Stimulated activated CD4-positive, alpha-beta T cell treated with anti-CD3 and anti-CD28 coated beads, TNF-alpha, amount 100 ng/mL, for 48 hours (primary cell): ENCODE measurements at places on chromosomes 11 and 22.

DNA sequence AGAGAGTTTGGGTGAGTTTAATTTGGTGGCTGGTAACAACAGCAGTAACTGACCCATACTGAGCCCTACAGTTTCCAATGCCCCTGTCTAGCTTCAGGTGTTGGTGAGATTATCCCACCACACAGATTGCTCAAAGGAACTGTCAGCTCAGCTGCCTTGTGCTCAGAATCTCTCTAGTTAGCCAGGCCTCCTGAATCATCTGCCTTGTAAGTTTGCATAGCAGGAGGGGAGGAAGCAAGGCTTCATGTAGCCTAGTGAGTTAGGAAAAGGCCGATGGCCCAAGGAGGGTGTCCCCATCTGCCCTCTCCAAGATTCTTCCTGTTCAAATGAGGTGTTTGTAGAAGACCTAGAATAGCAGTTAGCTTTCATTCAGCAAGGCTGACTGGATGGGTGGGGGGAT lies 74.3 kb downstream of the MICAL2 start:
- no peak for DNase-seq

DNA sequence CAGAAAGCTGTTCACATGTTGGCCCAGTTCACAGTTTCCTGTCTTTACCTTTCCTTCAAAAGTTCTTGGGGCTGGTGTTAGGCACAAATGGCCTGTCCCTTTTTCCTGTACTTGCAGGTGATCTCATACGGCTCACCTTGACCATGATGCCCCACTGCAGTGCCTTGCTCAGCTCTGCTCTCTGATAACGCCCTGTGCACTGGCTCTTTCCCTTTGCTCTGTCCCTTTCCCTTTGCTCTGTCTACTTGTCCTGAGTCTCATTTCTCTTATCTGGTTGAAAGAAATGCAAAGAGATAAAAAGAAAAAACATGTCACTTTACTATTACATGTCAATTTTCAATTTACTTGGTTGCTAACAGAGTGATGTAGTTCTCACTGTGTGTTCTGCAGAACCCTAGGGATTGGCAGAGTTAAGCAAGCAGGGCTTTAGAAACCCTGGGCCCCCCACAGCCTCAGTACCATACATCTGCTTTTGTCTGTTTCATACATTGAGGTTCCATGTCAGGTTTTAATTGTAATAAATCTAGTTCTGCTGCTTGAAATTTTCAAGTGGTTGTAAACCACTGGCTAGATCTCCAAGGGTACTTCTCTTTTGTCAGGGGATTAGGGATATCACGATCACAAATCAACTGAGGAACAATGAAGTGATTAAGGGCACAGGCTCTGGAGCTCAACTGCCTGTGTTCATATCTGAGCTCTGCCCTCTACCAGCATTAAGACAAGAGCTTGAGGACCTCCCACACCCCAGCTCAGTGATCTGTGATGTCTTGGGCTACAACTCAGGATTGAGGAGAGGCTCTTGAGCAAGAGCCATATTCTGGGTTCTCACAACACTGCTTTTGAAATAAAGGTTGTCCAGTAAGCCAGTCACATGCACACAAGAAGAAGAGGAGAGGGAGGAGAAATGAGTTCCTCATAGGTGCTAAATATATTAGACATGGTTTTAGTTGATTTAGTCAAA lies 16.3 kb upstream of the SORL1 start:
- no peak for DNase-seq

GRCh38 chr11:36790526-36790925 lies 192.5 kb upstream of the RAG2 start:
- no peak for DNase-seq

DNA sequence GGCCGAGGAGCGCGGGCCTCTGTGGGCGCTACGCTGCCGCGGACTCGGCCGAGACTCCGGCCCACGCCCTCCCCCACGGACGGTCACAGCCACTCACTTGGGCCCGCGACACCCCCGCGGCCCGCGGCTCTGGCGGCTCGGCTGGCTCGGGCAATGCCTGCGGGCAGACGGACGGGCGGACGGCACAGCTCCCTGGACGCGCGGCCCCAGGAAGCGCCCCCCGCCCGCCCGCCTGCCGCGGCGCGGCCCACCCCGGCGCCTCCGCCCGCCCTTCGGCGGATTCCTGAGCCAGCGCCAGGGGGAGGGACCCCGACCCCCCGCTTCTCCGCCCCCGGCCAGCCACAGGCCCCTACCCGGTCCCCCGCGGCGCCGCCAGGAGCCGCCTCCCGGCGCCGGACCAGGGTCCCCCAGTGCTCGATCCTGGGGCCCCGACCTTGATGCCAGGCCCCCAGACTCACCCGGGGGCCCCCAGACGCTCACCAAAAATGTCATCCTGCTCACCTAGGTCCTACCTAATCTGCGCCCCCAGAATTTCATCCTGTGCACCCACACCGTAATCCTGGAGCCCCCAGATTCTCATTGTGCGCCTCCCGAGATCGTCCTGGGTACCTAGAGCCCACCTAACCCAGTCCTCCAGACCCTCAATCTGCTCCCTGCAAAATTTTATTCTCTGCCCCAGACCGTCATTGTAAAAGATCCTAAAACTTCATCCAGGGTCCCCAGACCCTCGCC lies at the start of gene EFEMP2:
EFEMP2 (minus strand) TSS at position 215 of the 732 bp plus-strand sequence. CDS start 446 bp downstream, outside the sequence.
- DNase-seq: no peak

DNA sequence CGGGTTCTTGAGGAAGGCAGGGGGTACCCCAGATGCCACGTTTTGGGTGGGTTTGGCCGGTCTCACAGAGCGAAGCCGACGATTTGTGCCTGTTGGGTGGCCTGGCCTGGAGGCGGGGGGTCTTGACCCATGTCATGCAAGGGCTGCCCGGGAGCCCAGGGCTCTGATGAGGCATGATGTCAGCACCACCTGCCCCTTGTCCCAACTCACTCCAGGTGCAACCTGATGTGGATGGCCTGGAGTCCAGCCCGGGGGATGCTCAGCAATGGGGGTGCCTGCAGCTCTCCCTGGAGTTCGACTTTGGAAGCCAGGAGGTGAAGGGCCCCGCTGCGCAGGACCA lies 851 bp downstream of the SYT8 start:
- no peak for DNase-seq

- DNase-seq: no peak
These were observed 80.8 kb downstream of the NAT10 start for GRCh38 chr11:34185926-34186841.

DNA sequence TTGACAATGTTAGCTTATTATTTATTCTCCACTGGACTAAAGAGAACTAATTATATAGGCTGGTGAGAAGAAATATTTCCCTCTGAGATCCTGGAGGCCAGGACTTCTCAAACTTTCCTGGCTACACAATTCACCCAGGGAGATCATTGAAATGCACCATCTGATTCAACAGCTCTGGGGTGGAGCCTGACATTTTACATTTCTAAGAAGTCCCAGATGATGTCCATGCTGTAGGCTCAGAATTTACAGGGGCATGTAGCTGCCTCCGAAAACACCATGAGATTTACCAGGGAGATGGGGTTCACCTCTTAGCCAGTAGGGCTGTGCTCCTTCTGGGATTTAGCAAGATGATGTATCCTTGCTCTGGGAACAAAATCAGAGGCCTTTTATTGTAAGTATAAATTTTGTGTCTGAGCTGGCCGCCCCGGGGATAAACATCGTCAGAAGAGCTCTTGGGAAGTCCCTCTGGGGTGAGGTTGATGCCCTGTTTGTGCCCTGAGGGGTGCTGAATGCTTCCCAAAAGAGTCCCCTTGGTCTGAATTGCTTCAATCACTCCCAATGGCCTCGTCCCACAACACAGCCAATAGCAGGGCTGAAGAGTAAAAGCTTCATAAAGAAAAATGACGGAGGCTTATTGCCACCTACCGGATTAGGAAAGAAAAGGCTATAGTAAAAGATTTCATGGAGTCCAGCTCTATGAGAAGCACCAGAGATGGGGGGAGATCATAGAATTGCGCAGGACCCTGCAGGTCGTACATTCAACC lies 33.4 kb upstream of the API5 start:
- no peak for DNase-seq

GRCh38 chr22:49749885-49750510 lies 77.7 kb downstream of the BRD1 start:
- no peak for DNase-seq
